Activated B cell treated with CpG ODN at 0.5 μM for 24 hours (primary cell): ENCODE measurements at places on chromosomes 4 and X.

DNA sequence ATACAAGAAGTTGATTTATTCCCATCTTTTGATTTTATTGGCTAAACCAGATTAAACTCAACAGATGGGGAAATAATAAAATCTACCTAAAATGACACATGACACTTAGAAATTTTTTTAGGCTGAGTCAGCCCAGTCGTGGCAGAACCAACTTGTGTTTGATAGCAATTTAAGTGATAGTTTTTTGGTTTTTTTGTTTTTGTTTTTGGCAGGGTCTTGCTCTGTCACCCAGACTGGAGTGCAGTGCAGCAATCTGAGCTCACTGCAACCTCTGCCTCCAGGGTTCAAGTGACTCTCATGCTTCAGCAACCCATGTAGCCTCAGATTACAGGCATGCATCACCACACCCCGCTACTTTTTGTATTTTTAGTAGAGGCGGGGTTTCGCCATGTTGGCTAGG, 370.3 kb upstream of the NOCT start:
- no peak for DNase-seq

DNA sequence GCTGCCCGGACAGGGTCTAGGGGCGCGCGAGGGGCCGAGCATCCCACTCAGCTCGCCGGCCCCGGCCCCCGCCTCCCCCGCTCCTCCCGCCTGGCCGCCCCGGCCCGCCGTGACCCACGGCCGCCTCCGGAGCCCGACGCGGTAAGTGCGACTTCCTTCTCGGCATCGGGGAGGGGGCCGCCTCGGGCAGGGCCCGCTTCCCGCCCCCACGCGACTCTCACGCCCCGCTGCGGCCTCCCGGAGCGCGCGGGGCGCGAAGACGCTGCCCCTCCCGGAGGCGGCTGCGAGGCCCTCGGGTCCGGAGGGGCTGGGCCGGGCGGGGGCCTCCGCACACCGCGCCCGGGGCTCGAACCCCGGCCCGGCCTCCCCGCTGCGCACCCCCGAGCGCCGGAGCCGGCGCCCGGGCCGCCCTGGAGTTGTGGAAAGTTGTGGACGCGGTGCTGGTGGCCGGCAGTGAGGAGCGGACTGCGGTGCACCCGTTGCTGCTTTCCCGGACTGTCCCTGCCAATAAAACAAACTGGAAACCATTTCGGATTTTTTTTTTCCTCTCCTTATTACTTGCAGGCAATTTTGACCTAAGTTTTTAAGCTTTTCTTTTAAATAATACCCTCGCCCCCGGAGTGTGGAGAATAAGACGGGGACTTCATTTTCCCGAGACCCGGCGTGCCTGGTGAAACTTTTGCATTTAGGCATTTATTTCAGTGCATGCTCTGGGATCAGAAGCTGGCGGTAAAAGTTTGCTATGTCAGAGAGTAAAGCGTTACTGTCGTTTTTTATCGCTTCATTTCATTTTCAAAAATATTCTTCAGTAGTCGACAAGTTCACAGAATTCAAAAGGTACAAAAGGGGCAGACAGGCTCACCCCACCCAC, 13.0 kb upstream of the TMEM156 start:
- DNase-seq, result no peak

DNA sequence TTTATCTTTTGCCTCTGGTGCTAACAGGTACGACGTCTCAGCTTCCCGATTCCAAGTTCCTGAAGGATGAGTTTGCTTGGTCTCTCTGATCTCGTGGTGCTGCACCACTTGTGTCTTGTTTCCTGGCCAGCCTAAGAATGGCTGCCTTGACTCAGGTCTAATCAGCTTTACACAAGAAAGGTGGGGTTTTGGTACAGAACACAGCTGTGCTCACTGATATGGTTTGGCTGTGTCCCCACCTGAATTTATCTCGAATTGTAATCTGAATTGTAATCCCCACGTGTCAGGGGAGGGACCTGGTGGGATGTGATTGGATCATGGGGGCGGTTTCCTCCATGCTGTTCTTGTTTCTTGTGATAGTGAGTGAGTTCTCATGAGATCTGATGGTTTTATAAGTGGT, 305.3 kb upstream of the NOCT start:
- no peak for DNase-seq

DNA sequence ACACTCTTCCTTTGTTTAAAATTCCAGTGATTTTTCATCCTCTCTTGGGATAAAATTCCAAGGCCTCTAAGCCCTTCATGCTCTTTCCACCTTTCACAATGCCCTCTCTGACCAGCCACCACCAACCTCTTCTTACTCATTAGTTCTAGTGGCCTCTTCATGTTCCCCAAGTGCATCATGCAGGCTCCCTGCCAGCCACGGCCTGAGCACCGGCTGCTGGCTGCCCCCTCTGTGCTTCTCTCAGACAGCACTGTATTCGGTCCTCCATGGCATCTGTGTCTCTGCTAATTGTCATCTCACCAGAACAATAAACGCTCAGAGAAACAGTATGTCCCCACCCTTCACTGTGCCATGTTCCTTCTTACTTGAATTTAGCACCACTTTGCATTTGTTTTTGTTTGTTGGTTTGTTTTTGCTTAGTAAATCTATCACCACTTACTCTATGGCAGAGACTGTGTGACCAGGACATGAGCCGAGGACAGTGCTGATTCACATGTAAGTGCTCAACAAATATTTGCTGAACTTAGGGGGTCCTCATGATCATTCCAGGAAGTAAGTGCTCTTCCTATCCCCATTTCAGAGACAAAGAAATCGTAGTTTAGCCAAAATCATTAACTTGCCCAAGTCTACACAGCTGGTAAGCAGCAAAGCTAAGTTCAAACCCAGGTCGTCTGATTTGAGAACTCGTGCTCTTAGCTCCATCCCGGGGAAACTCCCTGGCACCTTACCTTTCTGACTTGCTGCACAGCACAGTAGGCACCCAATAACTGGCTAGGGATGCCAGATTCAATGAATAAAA, 77.1 kb upstream of the UCP1 start:
- DNase-seq, result no peak

DNA sequence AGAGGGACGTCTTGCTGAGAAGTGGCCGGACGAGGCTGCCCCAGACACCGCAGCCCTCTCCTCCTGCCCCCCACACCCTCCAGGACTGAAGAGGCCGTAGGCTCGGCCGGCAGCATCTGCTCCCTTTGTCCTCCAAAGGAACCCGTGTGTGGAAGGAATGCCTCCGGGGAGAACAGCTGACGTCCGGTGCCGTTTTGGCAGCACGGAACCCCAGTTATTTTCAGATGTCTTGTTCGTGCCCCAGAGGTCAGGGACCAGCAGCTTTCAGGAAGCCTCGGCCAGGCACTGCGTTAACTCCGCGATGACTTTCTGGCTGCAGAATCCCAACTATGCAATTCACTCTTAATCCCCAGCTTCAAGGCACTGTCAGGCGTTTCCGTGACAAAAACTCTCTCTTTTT, 10.9 kb upstream of the PPP2R3B start:
- DNase-seq, result no peak

- no peak for DNase-seq
Measured at GRCh38 chrX:74179499-74179898, 124.5 kb upstream of the ZCCHC13 start.

GRCh38 chrX:39975101-39975925, 122.4 kb downstream of the BCOR start:
- no peak for DNase-seq

- no peak for DNase-seq
Measured at GRCh38 chr4:141713185-141713584, 76.8 kb downstream of the IL15 start.

DNA sequence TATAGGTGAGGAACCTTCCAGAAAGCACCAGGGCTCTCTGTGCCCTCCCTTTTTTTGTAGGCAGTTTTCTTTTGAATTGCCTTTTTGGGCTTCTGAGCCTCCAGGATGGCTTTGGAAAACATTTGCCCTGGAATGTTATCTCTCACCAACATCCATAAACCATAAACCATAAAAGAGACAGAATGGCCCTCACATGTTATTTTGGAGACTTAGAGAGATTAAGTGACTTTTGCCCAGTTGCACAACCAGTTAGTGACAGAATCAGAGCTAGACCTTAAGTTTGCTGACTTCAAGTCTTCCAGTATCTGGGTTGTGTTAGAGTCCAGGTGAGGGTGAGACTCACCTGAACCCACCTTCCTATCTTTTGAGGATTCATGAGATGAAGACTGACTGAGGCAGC, 153.0 kb upstream of the STX18 start:
- DNase-seq, result no peak

GRCh38 chr4:148452970-148453369, 10.8 kb upstream of the NR3C2 start:
- DNase-seq, result no peak

- no peak for DNase-seq
Measured at GRCh38 chr4:86910820-86911684, 18.8 kb upstream of the C4orf36 start.

DNA sequence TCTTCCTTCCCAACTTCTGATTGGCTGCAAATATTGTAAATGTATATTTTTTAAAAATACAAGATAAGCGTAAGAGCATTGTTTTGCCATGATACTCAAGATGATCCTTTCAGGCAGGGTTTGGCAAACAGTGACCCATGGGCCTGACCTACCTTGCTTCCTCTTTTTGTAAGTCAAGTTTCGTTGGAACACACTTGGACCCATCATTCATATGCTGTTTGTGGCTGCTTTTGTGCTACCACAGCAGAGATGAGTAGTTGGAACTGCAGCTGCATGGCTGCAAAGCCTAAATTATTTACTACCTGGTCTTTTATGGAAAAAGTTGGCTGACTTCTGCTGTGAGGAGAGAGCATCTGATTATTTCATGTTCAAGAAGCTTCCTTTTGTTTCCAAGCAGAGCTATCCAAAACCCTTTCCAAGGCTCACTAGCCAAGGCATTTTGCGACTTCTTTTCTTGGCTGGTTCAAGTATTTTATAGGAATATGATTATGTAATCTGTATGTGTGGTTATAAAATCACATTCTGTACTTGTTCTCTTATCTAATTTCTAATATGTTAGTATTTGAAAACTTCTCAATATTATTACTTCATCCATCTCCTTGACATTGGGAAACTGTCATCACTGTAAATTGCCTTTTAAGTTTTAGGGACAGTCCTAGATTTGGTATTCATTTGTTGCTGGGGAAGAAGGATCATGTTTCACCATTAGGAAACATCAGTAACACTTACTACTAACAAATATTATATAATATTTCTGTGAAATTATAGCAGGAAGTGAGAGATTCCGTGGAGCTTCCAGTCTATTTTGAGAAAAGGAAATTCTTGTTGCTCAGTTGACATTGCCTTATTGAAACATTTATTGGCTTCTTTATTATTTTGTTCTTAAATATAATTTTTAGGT, 109.2 kb downstream of the ARHGAP10 start:
- no peak for DNase-seq

GRCh38 chr4:128570387-128570975, 239.0 kb upstream of the JADE1 start:
- no peak for DNase-seq

- DNase-seq, result no peak
Measured at GRCh38 chr4:24382381-24382780, 202.0 kb downstream of the DHX15 start.

GRCh38 chr4:3476936-3477749, 14.0 kb downstream of the DOK7 start:
- no peak for DNase-seq

- DNase-seq, result no peak
Measured at GRCh38 chr4:114180481-114180880, 201.0 kb upstream of the ARSJ start.
